H9 (cell line): ENCODE measurements at places on chromosomes 13 and 19. TPM values are rescaled to one million over a fixed set of nuclear protein-coding genes. Genes with fewer than 3 reads are reported as not detected.

DNA sequence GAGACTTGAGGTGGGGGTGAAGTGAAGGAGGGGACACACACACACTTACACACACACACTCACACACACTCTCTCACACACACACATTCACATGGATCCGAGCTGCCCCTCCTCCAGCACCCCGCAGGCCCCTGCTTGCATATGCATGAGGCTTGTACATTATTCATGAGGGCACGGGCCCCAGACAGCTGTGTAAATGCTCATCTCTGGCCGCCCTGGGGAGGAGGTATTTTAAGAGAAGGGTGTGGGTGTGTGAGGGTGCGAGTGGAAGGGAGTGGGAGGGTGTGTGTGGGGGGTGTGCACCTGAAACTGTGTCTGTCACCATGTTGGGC lies 2.4 kb downstream of the NCAN start:
- no peaks in the 10 kb centered on the region for H3K36me3 ChIP-seq
- H3K4me3 ChIP-seq = no peak overlapping the region
- peaks cover 3% of the 10 kb centered on the region; the same call in 1 of the 2 replicates for H3K4me1 ChIP-seq

DNA sequence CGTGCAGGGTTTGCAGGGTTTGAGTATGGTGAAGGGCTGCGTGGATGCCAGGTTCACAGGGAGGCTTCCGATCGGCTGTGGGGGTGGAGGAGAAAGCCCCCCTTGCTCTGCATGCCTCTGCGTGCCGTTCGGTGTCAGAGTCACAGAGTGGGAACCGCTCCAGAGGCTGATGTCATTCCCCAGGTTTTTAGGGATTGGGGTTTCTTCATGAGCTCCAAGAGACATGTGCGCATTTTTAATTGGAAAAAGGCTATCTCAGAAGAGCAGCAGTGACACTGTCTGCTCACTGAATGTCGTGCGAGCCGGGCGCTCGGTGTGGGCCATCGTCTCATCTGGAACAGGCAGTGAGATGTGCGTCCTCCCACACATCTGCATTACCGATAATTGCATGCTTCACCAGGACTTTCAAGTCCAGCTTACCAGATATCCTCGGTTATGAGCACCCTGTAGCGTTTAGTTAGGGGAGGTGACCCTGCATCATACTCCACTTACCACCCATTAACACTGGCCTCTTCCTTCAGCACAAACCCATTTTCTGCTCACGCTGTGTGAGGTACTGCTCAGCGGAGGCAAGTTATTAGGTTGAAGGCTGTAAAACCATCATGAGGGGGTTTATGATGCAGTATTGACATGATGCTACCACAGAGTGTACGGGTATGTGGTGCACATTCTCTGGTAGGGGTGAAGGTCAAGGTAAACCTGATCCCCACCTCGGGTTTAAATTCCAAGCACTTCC lies 1.7 kb downstream of the MCF2L start:
- DNase-seq = no peak
- no peak overlapping the region for H3K27ac ChIP-seq
- H3K27me3 ChIP-seq = no peaks in the 10 kb centered on the region; the same call in 1 of the 2 replicates
- peak overlapping the region; percentile 14; the same call in 1 of the 3 replicates for H3K4me3 ChIP-seq

GRCh38 chr13:36986462-36987240 lies 12.5 kb downstream of the ALG5 start:
- no peaks in the 10 kb centered on the region for H3K4me1 ChIP-seq
- H3K36me3 ChIP-seq = peaks cover 55% of the 10 kb centered on the region
- no peaks in the 10 kb centered on the region for H3K27me3 ChIP-seq
- DNase-seq = no peak
- H3K4me3 ChIP-seq = no peak overlapping the region

DNA sequence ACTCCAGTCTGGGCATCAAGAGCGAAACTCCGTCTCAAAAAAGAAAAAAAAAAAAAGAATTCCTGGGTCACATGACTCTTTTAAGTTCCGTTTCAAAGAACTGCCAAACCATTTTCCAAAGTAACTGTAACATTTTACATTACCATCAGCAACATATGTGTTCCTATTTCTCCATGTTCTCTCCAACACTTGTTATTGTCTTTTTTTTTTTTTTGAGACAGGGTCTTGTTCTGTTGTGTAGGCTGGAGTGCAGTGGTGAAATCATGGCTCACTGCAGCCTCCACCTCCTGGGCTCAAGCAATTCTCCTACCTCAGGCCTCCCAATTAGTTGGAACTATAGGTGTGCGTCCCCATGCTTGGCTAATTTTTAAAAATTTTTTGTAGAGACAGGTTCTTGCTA lies 6.5 kb downstream of the LGALS7B start:
- H3K36me3 ChIP-seq = no peaks in the 10 kb centered on the region
- H3K27ac ChIP-seq = no peak overlapping the region
- H3K27me3 ChIP-seq = no peaks in the 10 kb centered on the region
- DNase-seq = no peak
- H3K4me1 ChIP-seq = 0 out of 2 replicates have a peak, but pooled peaks cover 3% of the 10 kb centered on the region
- no peak overlapping the region for H3K4me3 ChIP-seq

ZNF563 gene
- total RNA-seq = 1.9 TPM in 2 replicates

DNA sequence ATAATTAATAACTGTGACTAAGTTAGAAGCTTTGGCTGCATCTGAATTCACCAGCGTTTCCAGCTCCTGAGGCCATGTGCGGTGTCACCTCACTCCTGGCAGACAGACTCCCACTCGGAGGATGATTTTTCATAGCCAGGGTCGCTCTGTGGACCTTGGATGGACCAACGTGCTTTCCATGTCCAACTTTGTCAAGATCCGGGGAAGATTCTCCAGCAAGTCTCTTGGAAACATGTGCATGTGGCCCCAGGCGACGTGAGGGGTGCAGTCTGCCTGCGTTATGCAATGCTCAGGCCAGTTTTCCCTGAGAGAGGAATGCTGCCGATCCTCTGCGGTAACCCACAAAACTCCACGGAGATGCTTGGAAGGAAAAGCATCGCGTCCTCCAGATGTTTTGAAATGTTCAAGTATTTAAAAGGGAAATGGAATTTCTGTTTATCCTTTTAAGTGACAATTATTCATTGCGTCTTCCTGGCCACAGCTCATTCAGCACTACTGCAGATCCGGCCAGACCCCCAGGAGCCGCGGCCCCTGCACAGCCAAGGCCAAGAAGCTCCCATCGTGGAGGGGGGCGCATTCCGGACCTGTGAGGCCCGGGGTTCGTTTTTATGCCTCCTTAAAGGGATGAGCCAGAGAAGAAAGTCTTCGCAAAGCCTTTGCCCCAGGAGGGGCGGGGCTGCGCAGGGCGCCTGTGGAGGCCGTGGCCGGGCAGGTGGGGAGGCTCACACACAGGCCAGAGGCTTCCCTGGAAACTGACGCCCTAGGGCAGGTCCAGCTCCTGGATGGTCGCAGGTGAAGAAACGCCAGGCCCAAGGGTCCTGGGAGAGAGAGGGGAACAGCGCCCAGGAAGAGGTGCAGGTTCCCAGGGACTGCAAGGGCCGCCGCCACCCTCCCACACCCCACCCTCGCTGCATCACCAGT lies 46.0 kb downstream of the C13orf46 start:
- no peak overlapping the region for H3K27ac ChIP-seq
- H3K4me3 ChIP-seq = no peak overlapping the region
- no peaks in the 10 kb centered on the region for H3K4me1 ChIP-seq
- no peaks in the 10 kb centered on the region for H3K36me3 ChIP-seq
- no peaks in the 10 kb centered on the region for H3K27me3 ChIP-seq
